ENCODE measurements at places on chromosomes 13 and 19.

GRCh38 chr19:10187315-10187714 is 7.4 kb downstream of the DNMT1 start:
- DNase-seq: no peak

- DNase-seq: no peak
These were observed 66.5 kb downstream of the SERP2 start for GRCh38 chr13:44440046-44440608.

DNA sequence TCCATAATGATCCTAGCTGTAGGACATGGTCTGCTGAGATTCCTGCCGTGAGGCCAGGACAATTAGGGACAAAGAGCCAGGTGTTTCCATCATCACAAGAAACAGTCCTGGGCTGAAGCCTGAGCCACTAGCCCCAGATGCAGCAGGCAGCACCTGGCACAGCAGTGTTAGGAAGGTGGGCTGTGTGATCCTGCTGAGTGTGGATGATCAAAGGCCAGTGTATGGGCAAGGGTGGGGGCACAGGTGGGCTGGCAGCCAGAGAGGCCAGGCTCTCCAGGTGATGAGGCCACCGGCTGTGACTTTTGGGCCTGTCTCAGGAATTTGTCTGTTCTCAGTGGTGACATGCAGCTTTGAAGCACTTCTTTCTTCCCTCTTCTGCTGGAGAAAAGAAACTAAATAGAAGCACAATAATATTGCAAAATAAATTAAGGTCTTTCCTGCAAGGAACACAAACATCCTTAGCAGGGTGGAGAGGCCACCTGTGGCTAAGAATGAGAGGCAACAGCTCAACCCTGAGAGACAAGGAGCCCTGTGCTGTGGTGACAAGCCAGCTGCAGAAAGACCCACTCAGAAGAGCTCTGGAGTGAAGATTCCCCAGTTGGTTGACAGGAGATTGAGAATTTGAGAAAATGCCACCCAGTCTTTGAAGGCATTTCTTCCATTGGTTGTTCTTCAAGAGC is 127.6 kb downstream of the KATNAL1 start:
- no peak for DNase-seq

- no peak for DNase-seq
These were observed 569.8 kb downstream of the FGF9 start for GRCh38 chr13:22240716-22241115.

DNA sequence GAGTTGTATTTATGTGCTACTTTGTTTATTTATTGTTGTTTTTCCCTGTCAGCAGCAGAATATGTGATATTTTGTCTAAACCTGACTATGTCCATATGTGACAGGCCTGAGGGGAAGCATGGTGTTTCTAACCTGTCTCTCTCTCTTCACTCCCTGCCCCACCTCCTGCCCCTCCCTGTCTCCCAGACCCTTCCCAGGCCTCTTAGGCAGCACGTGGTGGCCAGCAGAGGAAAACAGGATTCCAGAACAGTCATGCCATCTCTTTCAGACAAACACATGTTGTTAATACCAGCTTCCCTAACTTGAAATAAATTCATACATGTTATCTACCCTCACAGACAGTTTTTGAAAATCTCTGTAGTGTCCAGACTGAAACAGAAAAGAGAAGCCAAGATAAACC is 31.0 kb upstream of the ATP11A start:
- DNase-seq: no peak

- no peak for DNase-seq
These were observed 13.9 kb downstream of the DOCK9 start for GRCh38 chr13:98963917-98964316.

GRCh38 chr13:87999240-87999700 is 328.1 kb downstream of the SLITRK5 start:
- peak; percentile 68 for DNase-seq

DNA sequence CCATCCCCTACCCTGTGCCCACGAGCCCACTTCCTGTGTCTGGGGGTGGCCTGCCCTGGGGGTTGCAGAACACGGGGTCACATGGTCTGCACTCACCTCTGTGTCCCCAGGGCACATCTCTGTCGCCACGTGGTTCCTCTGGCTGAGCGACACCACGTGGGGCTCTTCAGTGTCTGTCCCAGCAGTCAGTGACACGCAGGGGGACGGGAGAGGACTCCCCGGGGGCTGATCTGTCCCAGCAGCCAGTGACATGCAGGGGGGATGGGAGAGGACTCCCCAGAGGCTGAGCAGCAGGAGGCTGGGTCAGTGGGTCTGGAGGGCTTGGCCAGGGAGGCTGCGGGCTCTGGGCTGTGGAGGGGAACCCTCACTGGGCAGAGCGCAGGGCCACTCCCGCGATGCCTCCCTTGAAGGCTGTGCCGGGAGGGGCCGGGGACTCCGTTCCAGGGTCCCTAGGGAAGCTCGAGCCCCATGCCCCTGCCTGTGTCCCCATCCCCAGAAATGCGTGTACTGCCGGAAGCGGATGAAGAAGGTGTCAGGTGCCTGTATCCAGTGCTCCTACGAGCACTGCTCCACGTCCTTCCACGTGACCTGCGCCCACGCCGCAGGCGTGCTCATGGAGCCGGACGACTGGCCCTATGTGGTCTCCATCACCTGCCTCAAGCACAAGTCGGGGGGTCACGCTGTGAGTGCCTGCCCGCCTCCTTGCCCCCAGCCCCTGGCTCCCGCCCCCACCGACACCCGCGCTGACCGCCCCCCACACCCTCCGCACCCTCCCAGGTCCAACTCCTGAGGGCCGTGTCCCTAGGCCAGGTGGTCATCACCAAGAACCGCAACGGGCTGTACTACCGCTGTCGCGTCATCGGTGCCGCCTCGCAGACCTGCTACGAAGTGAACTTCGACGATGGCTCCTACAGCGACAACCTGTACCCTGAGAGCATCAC is 174.8 kb downstream of the KDM4B start:
- no peak for DNase-seq

- no peak for DNase-seq
These were observed 5.1 kb downstream of the USE1 start for GRCh38 chr19:17220207-17220758.

DNA sequence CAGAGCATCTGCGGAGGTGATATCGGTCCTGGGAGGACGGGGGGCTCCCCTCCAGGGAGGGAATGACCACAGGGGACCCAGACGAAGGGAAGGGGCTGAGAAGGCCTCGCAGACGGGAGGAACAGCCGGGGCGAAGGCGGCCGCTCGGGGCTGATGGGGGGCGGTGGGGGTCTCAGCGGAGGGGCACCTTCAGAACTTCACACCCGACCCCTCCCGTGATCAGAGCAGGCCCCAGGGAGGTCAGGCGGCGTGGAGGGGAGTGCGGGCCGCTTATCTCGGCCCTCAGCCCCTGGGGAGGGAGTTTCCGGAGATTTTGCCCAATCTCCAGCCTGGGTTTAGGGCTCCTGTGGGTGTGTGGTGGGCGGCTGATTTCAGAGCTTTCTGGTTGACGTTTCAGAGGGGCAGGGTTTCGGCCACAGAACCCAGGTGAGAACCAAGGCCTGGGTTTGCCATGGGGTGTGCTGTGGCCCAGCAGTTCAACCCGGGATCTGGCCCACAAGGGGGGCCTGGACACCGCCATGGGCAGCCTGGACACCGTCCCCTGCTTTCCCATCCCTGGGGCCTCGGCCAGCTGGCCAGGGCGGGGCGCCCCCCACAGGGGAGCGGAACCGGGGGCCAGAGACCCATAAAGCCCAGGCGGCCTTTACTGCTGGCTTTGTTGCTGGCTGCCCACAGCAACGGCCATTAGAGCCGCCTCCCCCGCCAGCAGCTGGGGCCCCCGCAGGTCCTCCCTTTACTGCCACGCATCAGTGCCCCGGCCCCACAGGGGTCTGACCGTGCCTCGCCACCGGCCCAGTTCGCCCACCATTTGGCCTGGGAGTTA is 29.0 kb downstream of the ARID3A start:
- DNase-seq: no peak

DNA sequence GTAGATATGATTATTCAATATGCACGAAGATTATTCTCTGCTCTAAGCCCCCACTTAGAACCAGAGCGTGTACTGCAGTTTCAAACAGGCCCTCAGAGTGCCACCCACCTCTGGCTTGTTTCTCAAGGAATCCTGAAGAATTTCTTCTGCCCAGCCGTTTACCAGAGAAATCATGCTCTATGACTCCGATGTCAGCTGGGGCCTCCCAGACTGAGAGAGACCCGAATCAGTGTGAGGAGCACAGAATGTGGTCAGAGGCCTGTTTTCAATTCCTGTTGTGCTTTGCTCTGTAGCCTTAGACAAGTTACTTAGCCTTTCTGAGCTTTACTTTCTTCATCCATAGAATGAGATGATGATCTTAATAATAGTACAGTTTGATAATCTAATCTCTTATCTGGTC is 5.5 kb downstream of the PNMA8C start:
- DNase-seq: no peak

- DNase-seq: peak; percentile 90
These were observed 15.4 kb downstream of the SSC5D start for GRCh38 chr19:55503502-55504251.

DNA sequence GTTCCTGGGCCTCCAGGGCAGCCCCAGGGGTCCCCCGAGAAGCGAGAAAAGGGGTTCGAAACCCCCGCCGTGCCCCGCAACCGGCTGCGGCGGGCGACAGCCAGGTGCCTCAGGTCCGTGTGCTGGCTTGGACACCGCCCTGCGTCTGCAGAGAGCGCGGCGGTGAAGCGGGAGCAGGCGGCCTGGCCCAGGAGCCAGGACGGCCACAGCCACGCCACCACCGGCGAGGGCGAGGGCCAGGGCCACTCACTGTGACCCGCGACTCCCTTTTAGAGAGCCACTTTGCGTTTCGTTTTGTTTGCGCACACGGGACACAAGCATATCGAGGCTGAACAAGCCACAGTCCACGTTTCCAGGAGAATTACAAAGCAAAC is 110.4 kb downstream of the CRYL1 start:
- no peak for DNase-seq

GRCh38 chr13:105016266-105016665 is 1519.2 kb downstream of the EFNB2 start:
- DNase-seq: no peak

- no peak for DNase-seq
These were observed 13.6 kb upstream of the HMGB1 start for GRCh38 chr13:30479154-30479882.

DNA sequence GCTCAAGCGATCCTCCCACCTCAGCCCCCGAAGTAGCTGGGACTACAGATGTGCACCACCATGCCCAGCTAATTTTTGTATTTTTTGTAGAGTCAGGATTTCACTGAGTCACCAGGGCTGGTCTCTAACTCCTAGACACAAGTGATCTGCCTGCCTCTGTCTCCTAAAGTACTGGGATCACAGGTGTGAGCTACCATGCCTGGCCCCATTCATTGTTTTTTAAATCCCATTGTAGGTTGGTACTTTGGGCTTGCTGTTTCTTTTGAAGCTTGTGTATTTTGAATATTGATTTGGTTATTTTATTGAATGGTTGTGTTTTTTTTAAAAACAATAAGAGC is 26.7 kb downstream of the ZMYM2 start:
- no peak for DNase-seq

- no peak for DNase-seq
These were observed 35.1 kb downstream of the TMEM161A start for GRCh38 chr19:19103167-19103566.

DNA sequence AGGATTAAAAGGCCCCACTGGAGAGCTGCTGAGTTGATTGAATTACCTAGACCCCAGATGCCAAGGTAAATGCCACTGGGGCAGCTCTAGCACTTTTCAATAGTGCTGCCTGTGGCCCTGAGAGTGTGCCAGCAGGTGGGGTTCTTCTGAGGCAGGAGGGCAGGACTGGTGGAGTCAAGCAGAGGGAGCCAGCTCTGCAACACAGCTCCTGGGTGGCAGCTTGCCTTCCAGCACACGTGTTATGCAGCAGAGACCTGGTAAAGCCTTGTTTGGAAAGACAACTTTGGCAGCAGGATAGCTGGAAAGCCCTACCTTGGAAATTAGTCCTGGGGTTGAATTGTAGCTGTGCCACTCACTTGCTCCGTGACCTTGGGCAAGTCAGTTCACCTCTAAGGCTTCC is 306.6 kb downstream of the ATP8A2 start:
- no peak for DNase-seq

DNA sequence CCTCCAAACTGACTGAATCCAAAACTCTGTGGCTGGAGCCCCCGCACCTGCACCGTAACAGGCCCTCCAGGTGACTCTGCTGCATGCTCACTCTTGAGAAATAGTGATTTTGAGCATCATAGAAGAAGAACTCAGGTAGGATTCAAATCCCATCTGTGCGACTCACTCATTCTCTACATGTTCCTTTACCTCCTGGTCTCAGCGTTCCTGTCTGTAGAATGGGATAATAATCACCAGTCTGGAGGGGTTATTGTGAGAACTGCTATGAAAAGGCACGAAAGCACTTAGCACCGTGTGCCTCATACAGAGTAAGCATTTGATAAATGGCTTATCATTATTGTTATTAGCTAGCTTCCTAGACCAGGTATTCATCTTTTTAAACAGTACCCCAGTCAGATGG is 36.5 kb upstream of the NPAS1 start:
- DNase-seq: no peak

DNA sequence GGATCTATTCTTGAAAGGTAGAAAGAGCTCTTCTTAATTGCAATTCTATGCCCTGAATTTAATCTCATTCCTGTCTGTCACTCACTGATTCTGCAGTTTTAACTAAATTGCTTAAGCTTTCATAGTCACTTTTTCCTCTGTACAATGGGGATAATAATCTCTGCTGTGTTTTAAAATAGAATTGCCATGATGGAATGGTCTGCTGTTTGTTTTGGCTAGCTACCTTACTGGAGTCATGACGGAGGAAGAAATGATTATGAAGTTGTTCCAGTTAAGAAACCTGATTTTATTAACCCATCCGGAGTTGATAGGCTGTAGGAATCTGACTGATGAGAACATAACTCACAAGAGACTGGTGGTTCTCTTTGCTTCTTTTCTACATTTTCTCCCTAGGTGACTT is 54.9 kb upstream of the ITM2B start:
- DNase-seq: no peak

- DNase-seq: peak; percentile 57
These were observed 10.2 kb downstream of the PPP2R1A start for GRCh38 chr19:52200044-52200443.

- DNase-seq: no peak
These were observed 1.7 kb downstream of the COL4A2 start for GRCh38 chr13:110308656-110309359.

GRCh38 chr19:6211632-6212402 is 68.0 kb downstream of the MLLT1 start:
- DNase-seq: no peak
